ENCODE measurements at places on chromosomes 5 and 9.
A peak's percentile ranks its signal among the peaks of the same experiment; 100 is the strongest.

- no peak for DNase-seq
Measured at GRCh38 chr5:133124891-133125290, 73.1 kb downstream of the HSPA4 start.

- DNase-seq: no peak
Measured at GRCh38 chr5:32439086-32439642, 5.4 kb downstream of the ZFR start.

GRCh38 chr9:87678650-87679355, 47.1 kb upstream of the CTSL start:
- DNase-seq: peak; percentile 59

DNA sequence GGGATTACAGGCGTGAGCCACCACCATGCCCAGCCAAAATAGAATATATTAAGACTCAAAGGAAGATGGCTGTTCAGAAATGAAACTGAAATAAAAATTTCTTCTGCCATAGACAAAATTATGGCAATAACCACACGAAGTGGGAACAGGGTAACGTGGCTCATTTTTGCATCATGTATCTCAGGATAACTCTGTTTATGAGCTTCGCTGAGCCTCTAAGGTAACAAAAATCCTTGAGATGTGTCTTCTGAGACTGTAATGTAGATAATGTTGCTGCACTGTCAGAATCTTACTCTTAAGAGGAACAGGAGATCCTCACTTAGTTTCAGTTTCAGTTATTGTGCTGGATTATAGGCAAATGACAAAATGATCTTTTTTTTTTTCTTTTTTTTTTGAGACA, 153.8 kb downstream of the GOLPH3 start:
- peak; percentile 42 for DNase-seq

GRCh38 chr5:119864286-119864685, 234.9 kb downstream of the FAM170A start:
- no peak for DNase-seq

- no peak for DNase-seq
Measured at GRCh38 chr9:98808875-98809274, 1.4 kb downstream of the GALNT12 start.

DNA sequence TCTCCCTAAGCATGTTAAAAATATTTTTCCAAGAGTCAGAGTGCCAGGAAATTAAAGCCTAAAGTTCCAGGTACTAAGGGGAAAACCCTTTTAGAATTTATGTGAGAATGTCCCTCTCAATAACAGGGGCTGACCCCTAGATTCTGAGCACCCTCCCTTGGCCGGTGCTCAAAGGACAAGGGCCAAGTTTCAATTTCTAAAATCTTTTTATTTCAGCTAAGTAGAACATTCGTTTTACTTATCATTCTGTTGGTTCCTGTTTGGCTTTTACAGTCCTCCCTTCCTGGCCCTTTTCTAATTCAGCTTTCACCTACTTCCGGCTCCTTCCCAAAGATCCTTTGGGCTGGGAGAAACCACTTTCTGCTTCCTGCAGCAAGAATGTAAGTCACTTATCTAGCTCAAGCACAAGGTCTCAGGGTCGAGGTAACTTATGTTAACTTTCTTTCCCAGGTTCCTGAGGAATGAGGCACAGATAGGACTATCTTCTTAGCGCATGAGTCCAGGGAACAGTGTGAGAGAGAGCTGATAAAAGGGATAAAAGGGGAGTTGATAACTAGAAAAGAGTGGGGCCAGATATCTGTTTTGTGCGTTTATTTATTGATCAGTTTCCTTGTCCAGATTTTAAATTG, 34.6 kb upstream of the F2RL2 start:
- no peak for DNase-seq

DNA sequence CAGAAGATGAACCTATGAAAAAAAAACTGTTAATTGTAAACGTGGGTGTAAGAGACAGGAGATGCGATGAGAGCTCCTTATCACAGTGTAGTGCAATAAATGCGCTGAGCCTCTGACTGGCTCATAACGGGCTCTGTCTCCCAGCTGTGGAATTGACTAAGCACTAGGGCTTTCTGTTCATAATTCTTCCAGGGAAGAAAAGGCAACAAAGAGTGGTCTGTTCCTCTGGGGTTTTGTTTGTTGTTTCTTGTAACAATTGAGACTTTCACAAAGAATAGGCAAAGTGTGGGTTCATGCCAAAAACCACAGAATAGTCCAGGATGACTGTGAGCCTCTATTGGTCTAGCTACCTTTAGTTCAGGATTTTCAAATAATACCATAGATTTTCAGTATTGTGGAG, 39.4 kb downstream of the UBE2QL1 start:
- no peak for DNase-seq

GRCh38 chr9:38360839-38361472, 31.5 kb upstream of the ALDH1B1 start:
- no peak for DNase-seq

GRCh38 chr5:32790411-32790951, 79.4 kb downstream of the NPR3 start:
- no peak for DNase-seq

DNA sequence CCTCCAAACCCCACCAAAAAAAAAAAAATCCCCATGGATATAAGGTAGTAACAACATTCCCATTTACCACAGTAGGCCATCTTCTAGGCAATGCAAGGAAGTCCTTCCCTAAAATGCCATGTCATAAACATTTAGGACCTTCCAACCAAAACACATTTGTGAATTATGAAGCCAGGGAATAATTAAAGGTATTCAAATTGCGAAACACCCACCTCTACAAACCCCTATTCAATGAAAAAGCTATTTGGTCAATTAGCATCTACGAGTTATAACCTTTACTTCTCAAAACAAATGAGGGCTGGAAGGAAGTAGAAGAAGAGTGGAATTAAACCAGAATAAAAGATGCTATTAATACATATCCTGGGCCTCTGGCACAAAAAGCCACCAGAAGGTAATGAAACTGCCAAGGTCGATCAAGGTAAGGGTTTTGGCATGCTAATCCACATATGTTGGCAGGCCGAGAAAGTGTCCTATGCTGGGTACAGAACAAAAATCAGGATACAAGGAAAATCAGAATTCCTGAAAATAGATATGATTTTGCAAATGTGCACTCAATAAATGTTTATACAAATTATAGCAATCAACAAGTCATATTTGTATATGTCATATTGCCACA, 47.7 kb downstream of the MTMR12 start:
- no peak for DNase-seq

DNA sequence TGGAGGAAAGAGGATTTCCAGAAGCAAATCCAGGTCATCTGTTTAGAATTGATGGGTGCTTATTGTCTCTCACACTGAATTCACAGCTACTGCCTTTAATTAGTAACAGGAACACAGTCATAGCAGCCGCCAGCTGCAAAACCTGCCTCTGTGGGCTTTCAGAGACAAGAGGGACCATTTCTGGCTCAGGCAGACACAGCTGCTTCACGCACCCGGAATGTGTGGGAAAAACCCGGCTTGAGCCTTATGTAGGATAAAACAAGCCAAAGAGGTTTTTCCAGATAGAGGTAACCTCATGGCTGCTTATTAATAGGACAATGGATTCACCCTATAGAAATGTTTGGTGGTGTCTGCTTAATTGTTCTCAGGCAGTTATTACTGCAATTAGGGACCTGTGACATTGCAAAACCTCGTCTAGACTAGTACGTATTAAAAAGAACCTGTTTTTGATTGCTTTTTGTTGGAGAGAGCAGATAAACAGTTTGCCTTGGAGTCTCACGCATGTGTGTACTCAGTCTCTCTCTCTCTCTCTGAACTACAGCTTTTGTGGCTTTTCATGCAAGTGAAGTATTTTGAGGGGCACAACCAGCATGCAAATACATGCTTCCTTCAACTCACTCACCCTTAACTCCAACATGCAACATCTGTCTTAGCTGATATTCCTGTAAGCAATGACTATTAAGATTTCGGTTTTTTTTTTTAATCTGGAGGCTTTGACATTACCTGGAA, 302.7 kb downstream of the PLK2 start:
- DNase-seq: no peak

GRCh38 chr5:33328818-33329217, 111.9 kb upstream of the TARS1 start:
- DNase-seq: no peak

DNA sequence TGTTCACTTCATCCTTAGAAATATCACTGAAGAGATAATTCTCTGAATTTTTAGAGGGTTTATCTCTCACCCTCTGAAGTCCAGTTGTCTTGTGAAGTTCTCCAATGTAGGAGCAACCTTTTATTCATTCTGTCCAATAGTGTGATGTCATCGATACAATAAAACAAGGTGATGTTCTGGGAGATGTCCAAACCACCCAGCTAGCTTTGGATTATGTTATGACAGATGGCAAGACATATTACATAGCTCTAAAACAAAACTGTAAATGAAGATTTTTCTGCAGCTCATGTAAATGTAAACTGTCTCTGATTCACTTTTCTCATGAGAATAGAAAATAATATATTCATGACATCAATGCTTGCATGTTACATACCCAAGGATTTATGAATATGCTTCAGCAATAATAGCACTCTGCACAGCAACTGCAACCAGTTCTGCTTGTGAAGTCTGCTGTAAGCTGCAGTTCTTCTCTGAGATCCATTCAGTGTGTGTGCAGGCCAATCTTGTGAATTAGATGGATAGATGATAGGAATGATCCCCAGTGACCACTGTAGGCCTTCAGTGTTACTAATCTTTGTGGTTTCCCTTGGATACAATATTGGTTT, 172.6 kb upstream of the CDH12 start:
- DNase-seq: no peak

- DNase-seq: no peak
Measured at GRCh38 chr9:107386396-107386795, 103.2 kb downstream of the KLF4 start.

DNA sequence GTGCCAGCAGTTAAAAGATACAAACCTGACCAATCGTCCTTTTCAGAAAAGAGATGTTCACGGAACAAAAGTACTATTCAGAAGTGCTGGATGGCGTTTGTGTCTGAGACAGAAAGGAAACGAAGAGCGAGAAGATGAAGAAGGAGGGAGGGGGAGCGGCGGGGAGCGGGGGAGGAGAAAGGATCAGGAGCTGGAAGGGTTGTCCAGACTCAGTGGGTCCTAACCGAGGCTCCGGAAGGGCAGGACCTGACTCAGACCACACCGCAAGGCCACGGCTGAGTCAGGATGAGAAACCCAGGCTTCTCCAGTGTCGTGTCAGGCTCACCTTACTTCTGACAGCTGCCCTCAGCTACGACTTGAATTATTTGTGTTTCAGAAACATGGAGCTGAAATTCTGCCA, 46.2 kb downstream of the PAX5 start:
- no peak for DNase-seq

- no peak for DNase-seq
Measured at GRCh38 chr9:100083448-100084127, 15.2 kb downstream of the ERP44 start.

DNA sequence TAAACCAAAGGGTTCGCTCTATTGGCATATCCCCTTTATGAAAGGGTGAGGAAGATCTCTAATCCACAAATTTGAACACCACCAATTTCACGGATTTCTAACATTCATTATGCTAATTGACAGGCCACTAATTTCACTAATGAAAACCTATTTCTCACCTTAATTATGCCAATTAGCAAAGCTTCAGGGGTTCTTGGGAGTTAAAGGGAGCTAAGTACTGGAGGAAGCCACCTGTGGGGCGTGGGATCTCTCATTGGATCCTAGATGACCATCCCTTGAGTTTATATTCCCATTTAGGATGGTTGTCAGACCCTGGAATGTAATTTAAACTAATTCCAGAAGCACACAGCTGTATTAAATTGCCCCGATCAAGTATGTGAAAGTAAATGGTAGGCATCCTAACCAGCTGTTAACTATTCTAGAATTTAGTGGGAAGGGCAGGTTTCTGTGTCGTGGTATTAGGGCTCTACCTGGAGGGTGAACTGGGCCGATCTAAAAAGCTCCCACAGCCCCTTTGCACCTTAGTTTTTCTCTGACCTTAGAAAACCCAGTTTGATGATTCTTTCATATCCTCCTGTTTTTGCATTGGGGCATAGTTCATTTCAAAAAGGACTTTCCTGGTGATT, 77.1 kb downstream of the C9orf152 start:
- no peak for DNase-seq

- DNase-seq: no peak
Measured at GRCh38 chr9:111013250-111013649, 25.0 kb downstream of the LPAR1 start.

- no peak for DNase-seq
Measured at GRCh38 chr5:90813392-90813791, 254.8 kb downstream of the ADGRV1 start.

- DNase-seq: peak; percentile 24
Measured at GRCh38 chr9:132163457-132163875, 1.6 kb downstream of the NTNG2 start.

- no peak for DNase-seq
Measured at GRCh38 chr5:121660142-121660541, 191.5 kb upstream of the FTMT start.

DNA sequence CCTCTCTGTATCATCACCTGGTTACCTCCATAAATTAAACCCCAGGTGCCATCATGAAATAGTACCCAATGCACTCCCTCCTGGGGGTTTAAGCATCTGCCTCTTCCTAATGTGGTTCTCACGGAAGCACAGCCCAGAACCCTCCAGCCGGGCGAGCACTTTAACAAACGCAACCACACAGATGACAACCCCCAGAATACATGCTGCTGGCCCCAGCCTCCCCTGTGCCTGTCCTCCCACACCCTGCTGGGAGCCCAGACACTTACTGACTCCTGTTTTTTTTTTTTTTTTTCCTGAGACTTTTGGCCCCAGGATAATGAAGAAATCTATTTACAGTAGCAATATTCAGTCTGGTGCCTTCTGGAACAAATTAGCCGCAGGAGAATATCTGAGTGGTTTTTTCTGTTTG, 50.0 kb upstream of the COL5A1 start:
- no peak for DNase-seq

DNA sequence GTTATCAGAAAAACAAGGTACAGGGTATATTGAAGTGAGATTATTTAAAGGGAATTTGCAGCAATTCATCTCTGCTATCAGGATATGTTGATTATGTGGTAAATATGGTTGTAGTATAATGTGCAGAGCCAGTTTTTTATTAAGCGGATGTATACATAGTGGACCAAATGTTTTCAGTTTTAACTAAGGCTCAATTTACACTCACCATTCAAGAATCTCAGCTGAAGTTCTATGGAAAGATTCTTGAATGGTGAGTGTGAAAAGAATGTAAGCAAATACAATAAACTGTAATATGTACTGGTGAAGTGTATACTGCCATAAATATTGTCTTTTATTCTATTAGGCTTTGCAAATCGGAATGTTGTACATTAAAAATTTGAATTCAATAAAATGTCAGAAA, 895.9 kb upstream of the CDH10 start:
- DNase-seq: no peak

- DNase-seq: no peak
Measured at GRCh38 chr5:57842364-57843058, 359.9 kb upstream of the ACTBL2 start.

DNA sequence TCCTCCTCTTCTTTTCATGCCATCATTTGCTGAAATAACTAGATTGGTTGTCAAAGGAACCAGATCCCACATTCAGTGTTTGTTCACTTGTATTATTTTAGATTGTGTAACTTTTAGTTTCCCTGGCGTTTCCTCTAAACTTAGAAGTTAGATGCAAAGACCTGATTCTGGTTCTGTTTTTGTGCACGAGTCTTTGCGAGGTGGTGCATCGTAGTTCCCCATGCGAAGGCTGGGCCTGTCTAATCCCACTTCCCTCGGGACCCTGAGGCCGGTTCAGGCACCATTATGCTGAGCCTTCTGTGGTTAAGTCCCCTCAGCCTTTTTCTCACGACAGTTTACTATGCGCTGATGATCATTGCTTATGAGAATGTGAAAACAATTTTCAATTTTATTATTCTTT, 219.1 kb upstream of the OTULINL start:
- DNase-seq: peak; percentile 83
